ENCODE measurements at places on chromosomes 5 and 9.

- DNase-seq = no peak
These were observed 75.9 kb upstream of the SEMA6A start for GRCh38 chr5:116650544-116650943.

DNA sequence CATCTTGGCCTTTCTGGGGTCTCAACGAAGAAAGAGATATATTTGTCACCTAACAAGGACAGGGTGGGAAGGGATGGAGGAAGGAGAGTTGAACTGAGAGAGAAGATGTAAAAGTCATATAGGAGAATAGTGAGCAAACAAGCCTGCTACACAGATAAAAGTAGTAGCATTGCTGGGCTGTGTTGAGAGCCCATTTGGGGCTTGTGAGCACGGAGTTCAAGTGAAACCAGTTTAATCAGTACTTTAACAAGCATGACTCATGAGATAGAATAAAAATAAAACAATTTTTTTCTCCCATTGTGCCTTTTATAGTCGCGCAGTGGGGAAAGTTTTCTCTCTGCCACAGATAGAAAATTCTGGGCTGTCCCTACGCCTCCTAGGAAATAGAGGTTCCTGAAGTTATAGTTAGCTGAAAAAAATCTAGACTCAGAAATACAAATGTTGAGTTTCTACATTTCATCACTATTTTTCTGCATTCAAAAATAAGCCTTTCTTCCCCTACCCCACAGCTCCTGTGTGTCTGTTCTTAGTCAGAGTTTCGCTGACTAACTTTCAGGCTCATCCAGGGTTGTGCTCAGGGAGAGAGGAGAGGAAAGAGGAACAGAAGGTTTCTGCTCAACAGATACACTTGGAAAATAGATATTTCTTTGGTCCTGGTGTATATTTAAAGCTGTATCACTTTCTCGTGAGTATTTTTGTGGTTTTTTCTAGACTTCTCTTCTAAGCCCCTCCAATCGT lies 395.8 kb upstream of the ADAMTSL1 start:
- no peak for DNase-seq

DNA sequence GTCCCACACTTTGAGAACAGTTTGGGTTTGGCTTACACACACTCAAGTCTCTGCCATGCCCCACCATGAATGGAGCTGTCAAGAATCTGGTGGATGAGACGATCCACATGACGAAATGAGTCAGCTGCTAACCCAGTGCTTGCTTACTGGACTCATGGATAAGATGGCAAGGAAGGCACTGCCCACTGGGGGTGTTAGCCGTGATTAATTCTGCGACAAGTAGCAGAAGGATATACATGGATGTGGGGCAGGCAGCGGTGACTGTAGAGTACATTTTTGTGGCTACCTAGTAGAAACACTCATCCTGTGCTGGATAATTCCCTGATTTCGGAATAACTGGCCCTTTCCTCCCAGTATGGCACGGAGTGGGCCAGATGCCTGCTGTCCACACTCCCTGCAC lies 77.5 kb downstream of the SPATA31C2 start:
- DNase-seq = no peak

GRCh38 chr5:84715091-84715490 lies 330.4 kb upstream of the EDIL3 start:
- DNase-seq = no peak

GRCh38 chr9:16105168-16106020 lies 552.6 kb downstream of the CCDC171 start:
- no peak for DNase-seq

DNA sequence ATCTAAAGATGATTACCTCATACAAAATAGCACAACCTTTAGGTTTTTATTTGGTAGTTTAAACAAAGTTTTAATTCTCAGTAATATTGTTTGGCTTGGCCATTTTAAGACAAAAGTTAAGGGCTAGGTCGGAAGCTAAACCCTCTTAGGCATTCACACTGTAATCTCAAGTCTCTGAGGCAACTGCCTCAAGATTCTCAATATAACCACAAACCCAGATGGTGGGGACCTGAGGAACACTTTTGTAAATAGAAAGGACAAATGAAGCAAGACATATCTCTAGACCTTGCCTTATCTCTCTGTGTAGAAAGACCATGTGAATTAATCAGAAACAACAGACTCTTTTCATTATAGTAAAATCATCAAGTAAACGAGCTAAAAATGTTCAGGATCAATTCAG lies 500.2 kb upstream of the CDH6 start:
- no peak for DNase-seq

DNA sequence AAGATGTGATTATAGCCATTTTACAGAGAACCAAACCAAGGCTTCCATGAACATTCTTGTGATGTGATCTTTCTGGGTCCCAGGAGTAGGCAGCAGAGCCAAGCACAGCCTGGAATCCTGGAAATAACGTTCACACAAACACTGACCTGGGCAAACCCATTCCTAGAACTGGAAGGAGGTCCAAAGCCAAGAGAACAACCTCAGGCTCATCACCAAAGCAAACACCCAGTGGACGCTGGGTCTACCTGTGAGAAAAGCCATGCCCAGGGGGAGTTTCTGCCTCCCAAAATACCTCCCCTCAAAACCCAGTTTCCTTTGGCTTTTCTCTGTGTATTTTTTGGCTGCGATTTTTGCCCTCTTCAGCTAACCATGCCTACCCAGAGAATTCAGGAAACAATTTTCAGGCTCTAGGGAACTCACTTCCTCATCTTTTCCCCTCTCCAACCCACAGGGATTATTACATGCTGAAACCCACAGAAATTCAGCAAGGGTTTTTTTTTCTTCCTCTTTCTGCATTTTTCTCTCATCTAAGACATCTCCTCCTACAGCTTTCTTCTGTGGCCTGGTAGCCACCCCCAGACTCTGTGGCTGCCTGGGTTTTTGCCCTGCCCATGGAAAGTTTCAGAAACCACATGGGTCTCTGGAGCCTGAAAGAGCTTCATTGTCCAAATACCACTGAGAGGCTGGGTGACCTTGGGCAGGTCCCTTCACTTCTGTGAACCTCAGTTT lies 75.0 kb downstream of the TNC start:
- no peak for DNase-seq

DNA sequence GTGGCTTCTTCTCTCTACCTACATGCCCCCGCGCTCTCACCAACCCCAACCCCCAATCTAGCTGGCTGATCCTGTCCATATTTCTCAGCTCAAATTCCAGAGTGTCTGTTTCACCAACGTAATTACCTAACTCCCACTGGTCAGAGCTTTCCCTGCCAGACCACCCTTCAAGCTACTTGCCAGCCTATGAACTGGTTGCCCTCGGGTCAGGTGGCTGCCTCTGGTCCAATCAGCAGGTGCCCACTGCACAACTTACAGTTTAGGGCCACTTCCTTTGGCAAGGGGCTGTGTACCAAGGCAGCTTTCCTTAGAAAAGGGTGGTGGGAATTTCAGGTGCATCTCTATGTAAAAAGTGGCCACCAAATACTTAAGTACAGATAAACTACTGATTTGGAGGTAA lies 92.2 kb upstream of the SLC30A5 start:
- no peak for DNase-seq

DNA sequence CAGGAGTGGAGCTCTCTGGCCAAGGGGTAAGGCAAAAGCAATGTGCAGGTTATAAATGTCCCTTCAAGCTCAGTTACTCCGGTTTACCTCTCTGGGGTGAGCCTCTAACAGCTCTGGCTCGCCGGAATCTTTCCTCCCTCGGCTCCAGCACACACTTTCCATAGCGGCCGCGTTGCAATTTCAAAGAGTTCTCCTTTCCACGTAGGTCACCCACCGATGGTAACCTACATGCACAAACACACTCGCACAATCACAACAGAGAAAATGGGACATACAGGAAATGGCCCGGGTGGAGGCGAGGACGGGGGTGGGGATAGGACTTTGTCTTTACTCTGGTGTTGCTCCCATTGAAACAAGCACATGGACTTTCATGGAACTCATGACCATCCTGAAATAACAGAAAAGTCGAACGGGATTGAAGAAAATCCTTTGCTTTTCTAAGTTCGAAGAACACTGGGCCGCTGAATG lies 1.2 kb downstream of the LHFPL2 start:
- DNase-seq = no peak

- DNase-seq = no peak
These were observed 25.6 kb downstream of the MELK start for GRCh38 chr9:36598273-36598672.

- DNase-seq = no peak
These were observed 185.4 kb upstream of the SEMA6A start for GRCh38 chr5:116759860-116760640.

DNA sequence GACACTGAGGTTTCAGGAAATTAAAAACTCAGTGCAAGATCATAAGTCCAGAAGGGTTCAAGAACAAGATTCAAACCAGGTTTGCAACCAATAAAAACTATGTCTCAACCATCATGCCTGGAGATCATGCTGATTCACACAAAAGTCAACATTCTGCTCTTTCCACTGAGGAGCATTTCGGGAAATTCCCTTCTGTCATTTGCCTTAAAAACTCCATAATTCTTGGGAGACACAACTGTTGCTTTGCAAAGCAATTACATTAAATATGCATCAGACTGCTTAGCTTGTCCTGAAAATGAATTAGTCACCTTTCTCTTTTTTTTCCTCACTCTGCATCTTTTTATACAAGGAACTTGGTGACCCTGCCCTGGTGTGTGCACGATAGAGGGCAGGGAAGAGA lies 275.9 kb upstream of the ZNF462 start:
- DNase-seq = no peak

- no peak for DNase-seq
These were observed 90.9 kb downstream of the CARTPT start for GRCh38 chr5:71810023-71810422.

- DNase-seq = no peak
These were observed 327.1 kb downstream of the MTRR start for GRCh38 chr5:8196061-8196460.

GRCh38 chr9:128077847-128078503 lies 9.9 kb downstream of the SLC25A25 start:
- DNase-seq = no peak

GRCh38 chr5:150411245-150411979 lies 1.3 kb downstream of the CD74 start:
- no peak for DNase-seq

DNA sequence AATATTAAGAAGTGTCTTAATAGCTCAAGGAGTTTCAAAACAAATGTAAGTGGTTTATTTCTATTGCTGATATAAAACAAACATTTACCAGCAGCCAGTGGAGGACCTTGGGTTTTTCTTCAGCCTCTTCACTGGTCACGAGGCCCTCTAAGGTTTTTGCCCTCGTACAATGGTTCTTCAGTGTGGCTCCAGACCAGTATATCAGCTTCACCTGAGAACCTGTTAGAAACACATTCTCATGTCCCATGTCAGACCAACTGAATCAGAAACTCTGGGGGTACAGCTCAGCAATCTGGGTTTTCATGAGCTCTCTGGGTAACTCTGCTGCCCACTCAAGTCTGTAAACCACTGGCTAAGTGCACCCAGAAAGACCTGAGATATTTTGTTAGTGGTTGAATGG lies 12.9 kb downstream of the WWC1 start:
- DNase-seq = no peak

- DNase-seq = peak; percentile 13
These were observed 2.8 kb downstream of the ST8SIA4 start for GRCh38 chr5:100900142-100900795.

- DNase-seq = peak; percentile 32
These were observed 795 bp downstream of the DAB2IP start for GRCh38 chr9:121652021-121652837.

GRCh38 chr5:44640945-44641456 lies 167.7 kb upstream of the MRPS30 start:
- no peak for DNase-seq

GRCh38 chr5:64883912-64884311 lies 115.2 kb downstream of the CWC27 start:
- no peak for DNase-seq

GRCh38 chr5:27906931-27907601 lies 868.7 kb upstream of the CDH9 start:
- no peak for DNase-seq

DNA sequence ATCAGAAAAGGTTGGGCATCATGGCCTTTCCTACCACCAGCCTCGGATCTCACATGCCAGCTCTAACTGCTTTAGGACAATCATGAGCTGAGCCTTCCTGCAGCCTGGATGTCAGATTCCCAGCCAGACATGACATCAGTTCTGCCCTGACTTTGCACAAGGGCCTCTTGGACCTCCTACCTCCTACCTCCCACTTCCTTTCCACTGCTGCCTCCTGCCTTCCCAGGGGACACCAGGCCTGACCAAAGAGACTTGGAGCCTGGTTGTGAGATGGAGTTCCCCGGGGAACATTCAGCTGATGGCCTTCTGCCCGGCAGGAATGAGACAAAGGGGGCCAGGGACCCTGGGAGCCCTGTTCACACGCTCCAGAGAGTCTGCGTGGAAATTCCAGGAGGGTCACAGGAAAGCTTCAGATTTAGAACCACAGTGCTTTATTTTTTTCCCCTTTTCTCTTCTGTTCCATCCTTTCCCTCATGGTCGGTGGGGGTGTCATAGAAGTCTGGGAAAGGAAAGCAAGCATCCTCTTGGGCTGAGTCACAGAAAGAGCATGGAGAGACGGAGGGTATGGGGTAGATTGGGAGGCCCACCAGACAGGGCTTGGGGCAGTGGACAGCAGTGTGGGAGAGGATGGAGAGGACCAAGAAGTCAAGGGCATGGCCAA lies 35.4 kb upstream of the IL17B start:
- DNase-seq = no peak

- DNase-seq = no peak
These were observed 1.1 kb upstream of the SNCAIP start for GRCh38 chr5:122310889-122311288.

DNA sequence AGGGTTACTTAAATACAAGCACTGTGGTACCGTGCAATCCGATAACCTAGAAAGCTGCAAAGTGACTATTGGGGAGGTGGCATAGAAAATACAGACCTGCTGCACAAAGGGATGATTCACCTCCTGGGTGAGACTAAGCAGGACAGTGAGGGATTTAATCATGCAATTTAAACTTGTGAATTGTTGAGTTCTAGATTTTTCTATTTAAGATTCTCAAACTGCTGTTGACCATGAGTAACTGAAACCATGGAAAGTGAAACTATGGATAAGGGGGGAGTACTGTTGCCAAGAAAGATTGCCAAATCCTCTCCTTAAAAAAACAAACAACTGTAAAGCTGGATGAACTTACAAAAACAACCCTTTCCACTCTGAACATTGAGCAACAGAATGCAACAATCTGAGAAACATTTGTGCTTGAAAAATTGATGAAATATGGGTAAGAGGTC lies 61.5 kb upstream of the NUDT12 start:
- no peak for DNase-seq

DNA sequence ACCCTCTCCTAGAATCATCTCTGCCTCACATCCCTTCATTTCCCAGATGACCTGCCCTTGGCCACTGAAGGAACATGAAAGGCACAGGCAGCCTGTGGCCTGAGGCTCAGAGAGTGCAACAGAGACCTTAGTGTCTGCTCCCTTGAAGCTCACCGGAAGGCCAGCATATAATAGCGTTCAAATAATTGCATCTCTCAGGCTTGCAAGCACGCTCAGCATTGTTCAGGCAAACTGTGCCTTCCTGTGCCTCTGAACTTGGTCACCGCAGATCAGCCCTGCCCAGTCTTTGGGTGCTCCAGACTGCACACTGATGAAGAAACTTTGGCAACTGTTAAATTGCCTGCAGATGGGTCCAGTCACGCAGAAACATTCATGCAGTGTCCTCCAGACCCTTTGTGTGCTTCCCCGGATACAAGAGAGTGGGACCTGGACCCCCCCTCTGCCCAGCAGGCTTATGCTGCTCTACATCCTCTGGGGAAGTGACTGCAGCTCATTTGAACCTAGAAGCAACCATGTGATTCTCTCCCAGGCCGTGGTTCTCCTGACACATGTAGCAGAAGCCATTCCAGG lies 216.0 kb upstream of the ANKRD55 start:
- DNase-seq = no peak

Data from PC-9 (cell line).